Stimulated activated CD4-positive, alpha-beta T cell treated with anti-CD3 and anti-CD28 coated beads, Interleukin-4, amount 100 ng/mL, for 1 hour (primary cell): ENCODE measurements at places on chromosomes 2 and 18.

DNA sequence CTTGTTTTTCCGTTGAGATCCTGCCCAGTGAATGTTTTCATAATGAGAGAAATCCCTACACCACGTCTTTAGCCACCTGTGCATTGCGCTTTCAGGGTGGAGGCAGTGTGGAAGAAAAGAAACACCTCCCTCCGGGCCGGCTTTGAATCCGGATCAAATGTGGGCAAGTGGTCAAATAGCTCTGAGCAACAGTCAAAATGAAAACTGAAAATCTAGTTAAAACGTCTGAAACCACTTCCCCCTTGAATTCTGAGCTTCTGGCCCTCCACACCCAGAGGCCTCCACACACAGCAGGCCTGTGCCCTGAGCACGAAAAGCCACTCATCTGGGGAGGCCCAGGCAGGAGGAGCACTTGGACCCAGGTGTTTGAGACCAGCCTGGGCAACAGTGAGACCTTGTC is 263.6 kb upstream of the SALL3 start:
- DNase-seq = no peak

DNA sequence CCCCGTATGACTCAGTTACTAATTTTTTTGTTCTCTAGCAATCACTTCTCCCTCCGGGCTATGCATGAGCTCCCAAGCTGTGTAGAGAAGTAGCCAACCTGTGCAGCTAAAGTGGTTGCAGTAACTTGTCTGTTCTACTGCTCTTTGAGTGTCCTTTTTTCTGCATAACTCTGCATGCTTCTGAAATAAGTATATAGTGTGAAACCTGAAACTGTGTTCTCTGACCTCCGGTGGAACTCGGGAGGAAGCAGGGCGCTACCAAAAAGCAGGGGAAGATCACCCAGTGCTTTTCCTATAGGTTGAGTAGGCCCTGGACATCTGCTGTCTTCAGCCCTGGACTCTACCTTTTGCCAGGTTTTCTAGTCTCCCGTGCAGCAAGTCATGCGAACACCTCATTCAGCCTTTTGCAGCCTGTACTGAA is 47.8 kb downstream of the PHLPP1 start:
- no peak for DNase-seq

DNA sequence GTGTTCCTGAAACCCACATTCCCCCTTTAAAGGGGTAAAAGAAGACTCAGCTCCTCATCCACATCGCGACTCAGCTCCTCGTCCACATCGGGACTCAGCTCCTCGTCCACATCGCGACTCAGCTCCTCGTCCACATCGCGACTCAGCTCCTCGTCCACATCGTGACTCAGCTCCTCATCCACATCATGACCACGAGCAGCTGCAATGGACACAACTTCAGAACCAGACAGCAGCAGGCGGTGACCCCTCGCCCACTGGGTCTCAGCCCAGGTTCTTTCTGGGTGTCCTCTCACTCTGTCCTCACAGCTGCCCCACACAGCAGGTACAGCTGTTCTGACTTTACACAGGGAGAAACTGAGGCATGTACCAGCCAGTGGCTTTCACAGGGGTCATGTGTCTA is 163.5 kb upstream of the SALL3 start:
- no peak for DNase-seq

DNA sequence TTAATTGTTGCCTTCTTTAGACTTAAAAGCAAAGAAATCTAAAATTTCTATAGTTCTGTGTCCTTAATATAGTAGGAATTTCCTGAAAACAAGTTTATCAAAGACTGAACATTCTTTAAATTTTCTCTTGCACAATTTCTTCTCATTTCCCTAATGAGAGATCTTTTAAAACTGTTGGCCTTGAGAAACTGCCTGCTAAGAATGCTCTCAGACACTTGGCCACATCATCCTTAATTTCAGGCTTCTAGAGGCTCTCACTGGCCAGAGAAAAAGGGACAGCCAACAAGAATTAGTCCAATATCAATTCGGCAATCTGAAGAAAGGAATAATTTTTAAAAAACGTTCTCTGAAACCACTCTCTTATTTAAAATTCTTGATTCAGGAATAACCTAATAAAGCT is 167.0 kb upstream of the CREB1 start:
- no peak for DNase-seq

- DNase-seq = no peak
Measured at GRCh38 chr18:13893418-13893760, 21.9 kb downstream of the MC2R start.

- no peak for DNase-seq
Measured at GRCh38 chr18:666177-666576, 8.7 kb downstream of the TYMS start.

GRCh38 chr2:46663614-46664013 is 184.2 kb downstream of the TMEM247 start:
- no peak for DNase-seq

GRCh38 chr2:132522901-132523300 is 106.3 kb downstream of the GPR39 start:
- no peak for DNase-seq

DNA sequence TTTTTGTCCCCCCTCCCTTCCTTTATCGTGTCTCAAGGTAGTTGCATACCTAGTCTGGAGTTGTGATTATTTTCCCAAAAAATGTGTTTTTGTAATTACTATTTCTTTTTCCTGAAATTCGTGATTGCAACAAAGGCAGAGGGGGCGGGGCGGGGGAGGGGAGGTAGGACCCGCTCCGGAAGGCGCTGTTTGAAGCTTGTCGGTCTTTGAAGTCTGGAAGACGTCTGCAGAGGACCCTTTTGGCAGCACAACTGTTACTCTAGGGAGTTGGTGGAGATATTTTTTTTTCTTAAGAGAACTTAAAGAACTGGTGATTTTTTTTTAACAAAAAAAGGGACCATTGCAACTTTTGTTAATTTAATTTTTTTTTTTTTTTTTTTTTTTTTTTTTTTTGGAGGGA is 2.1 kb downstream of the SOX11 start:
- no peak for DNase-seq

DNA sequence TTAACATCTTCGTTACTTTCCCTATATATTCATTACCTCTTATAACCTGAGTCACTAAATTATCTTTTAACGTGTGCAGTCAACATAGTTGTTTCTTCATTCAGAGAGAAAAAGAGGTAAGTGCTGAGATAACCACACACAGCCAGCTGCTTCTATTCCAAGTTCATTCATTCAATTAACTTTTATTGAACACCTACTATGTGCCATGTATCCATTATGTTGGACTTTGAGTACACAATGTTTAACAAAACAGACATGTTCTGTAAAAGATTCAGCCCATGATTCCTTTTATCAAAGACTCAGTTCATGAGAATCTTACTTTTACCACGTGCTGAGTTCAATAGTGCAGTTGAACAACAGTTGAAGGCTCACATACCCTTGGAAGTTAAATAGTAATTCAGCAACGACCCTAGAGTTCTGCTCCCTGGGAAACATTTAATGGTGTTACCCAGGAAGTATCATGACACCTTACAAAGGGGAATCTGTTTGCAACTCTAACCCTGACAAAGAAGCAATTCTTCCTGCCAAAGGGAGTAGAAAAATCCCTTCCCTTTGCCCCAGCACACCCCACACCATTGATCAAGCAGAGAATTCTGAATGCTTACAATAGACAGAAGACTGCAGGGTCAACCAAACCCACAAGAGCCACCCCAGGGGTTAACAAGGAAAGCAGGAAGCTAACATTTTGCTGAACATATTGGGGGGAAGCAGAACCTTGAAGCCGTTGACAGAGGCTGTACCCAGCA is 595.8 kb downstream of the STK39 start:
- no peak for DNase-seq

DNA sequence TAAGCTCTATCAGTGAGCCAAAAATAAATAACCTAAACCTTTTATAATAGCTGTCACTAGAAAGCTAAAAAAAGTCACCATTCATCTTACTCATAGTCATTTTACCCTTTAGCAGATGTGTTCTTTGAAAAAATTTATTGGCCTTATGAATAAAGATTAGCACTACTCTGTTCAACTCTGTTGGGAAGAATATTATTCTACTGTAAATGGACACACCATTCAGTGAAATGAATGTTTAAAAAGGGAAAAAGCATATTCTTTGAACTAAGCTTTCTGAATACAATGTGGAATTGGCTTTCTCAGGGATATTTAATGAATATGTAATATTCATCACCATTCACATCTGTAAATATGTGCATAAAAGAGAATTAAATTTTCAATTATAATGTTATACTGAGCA is 422.0 kb downstream of the CBLN2 start:
- no peak for DNase-seq

- DNase-seq = no peak
Measured at GRCh38 chr2:39922679-39923405, 143.8 kb upstream of the THUMPD2 start.

DNA sequence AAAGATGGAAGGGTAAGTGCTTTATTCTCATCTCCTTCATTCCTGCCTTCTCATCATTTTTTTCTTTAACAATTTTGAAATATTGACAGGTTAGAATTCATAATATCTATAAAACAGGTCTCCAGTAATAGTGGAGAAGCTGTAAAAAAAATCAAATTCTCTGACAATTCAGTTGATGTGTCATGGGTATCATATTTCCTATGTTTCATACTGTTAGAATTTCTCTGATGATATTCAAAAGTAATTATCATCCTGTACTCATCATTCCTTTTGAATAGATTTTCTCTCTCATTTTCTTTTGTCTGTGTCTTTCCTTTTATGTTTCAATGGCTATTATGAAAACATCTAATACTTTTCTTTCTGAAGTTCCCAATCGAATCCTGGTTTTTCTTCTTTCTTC is 97.7 kb downstream of the CPS1 start:
- DNase-seq = no peak

DNA sequence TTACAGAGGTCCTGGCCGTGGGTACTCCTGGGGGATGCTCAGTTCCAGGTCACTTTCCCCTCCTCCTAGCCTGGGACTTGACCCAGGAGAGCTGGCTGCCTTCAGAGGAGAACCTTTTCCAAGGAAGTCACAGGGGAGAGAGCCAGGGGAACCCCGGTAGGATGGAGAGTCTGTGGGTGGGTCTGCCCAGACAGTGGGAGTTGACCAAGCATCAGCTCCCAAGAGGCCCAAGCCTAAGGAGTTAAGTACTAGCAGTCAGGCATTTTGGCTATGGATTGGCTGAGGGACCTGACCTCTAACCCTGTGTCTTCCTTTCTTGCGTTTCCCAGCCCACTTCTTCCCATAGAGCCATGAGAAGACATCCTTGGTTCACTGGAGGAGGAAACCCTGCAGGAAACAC is 48.8 kb upstream of the PLB1 start:
- DNase-seq = no peak

- no peak for DNase-seq
Measured at GRCh38 chr2:219000569-219000960, 7.3 kb upstream of the CRYBA2 start.

GRCh38 chr2:64317707-64318475 is 136.1 kb upstream of the LGALSL start:
- DNase-seq = no peak

- DNase-seq = no peak
Measured at GRCh38 chr2:150431561-150432311, 55.7 kb downstream of the RND3 start.

DNA sequence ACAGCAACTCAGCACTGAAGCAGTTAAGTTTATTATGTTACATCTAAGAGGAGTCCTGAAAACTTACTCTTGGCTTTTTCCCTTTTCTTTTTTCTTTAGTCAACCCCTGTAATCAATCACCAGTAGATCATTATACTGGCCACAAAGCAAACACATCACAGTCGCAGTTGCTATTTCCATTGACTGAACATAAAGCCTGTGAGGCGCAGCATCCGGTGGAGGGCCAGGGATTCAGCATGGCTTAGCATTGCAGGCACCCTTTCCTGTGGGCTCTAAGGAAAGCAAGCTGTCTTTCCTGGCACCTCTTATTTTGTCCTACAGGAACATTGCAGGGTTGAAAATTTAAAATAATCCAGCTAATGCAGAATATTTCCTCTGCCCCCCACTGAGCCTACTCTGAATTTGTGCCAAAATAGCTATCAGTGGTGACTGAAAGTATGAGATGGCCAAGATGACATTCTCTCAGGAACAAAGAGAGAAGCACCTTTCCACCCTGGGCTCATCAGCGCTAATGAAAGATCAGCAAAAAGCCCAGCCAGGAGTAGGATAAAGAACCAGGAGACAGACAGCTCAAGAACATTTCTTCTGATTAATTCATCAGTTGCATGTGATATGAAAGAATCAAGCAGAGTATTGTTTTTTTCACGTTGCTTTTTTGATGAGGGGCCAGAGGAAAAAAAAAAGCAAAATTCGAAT is 85.3 kb upstream of the SULT1C3 start:
- no peak for DNase-seq

DNA sequence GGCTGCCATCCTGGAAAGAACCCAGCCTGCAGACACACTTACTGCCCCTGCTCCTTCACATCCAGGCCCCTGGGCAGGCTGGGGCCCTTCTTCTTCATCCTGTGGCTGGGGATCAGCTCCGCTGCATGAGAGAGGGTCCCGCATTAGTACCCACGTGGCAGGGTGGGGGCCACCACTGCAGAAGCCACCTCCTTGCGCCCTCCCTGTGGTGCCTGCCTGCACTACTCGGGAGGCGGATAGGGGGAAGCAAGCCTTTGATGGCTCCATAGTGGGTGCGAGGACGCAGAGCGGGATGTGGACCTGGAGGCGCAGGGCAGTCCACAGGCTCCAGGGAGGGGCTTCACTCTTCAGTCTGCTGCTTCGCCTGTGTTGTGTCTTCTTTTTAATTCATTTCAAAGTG is 46.7 kb downstream of the GPC1 start:
- DNase-seq = no peak

GRCh38 chr2:212548455-212548819 is 9.8 kb upstream of the ERBB4 start:
- DNase-seq = no peak

- DNase-seq = no peak
Measured at GRCh38 chr2:232700154-232700553, 3.0 kb downstream of the GIGYF2 start.

- no peak for DNase-seq
Measured at GRCh38 chr2:229622495-229623355, 91.6 kb downstream of the DNER start.

GRCh38 chr18:2716394-2717326 is 61.1 kb downstream of the SMCHD1 start:
- no peak for DNase-seq

DNA sequence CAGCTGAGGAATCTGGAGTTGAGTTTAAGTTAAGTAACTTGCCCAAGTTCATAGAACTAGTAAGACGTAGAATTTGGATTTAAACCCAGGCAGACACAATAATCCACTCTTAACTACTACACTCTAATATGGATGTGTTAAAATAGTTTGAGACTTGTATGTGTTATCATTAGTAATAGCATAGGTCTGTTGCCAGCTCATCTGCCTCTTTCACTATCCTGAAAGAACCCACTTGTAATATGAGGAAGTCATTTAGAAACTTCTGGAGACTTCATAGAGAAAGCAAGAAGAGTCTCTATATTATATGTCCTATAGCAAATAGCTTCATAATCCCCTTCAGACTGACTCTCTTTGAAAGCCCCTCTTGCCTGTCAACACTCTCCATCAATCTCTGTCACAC is 43.0 kb upstream of the ACADL start:
- no peak for DNase-seq

DNA sequence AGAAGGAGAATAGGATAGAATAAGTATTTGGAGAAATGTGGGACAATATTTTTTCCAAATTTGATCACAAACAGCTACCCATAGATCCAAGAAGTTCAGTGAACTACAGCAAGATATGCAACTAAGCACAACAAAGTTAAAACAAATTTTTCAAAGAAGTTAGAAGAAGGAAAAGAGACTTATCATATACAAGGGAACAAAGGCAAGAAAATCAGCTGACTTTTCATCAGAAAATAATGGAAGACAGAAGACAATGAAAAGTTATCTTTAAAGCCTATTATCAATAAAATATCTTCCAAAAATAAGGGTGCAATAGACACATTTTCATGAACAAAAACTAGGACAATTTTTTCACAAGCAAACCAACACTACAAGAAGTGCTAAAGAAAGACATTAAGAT is 202.8 kb upstream of the FN1 start:
- no peak for DNase-seq
